Temporal lobe (tissue), 4 donors: ENCODE measurements at places on chromosomes 13 and 19. TPM values are rescaled to one million over a fixed set of nuclear protein-coding genes. Genes with fewer than 3 reads are reported as not detected.

Gene POU2F2
- 4.9 TPM for total RNA-seq

Gene CYP4F8
- not detected for total RNA-seq

Gene ACP4
- total RNA-seq = not detected

Gene CATSPERD
- total RNA-seq = 0.25 TPM

Gene ADGRL1
- 53.8 TPM for total RNA-seq

Gene PRSS57
- total RNA-seq = not detected

Gene SPRY2
- 32.2 TPM for total RNA-seq

Gene ZNF566
- 45.0 TPM for total RNA-seq

Gene ZNF726
- total RNA-seq = 7.6 TPM

Gene CEACAM16
- total RNA-seq = not detected

Gene MICOS13
- total RNA-seq = 14.8 TPM

Gene TSHZ3
- total RNA-seq = 25.6 TPM

Gene C5AR1
- 0.25 TPM for total RNA-seq

Gene TRPC4
- total RNA-seq = 14.8 TPM

Gene PGLYRP1
- not detected for total RNA-seq

Gene NUDT19
- 4.4 TPM for total RNA-seq

Gene ANGPTL8
- total RNA-seq = not detected

Gene LYPD4
- not detected for total RNA-seq

Gene ZNF112
- 17.9 TPM for total RNA-seq

Gene SLAIN1
- 289 TPM for total RNA-seq

Gene ZNF69
- total RNA-seq = 27.5 TPM

Gene VRK3
- total RNA-seq = 17.2 TPM

Gene PRODH2
- not detected for total RNA-seq

Gene LILRB2
- total RNA-seq = 0.25 TPM

Gene ZNF846
- 21.9 TPM for total RNA-seq

Gene FSTL3
- 4.9 TPM for total RNA-seq

Gene C19orf81
- total RNA-seq = not detected

Gene FAM98C
- 9.3 TPM for total RNA-seq

Gene PTPRS
- total RNA-seq = 183 TPM

Gene MAMSTR
- 0.74 TPM for total RNA-seq

Gene CDC42EP5
- total RNA-seq = 1.7 TPM

Gene SPACA7
- not detected for total RNA-seq

Gene KLF2
- 3.0 TPM for total RNA-seq

Gene SPIB
- total RNA-seq = not detected

Gene TEX29
- not detected for total RNA-seq

Gene NFKBIB
- 3.2 TPM for total RNA-seq

Gene HSD17B14
- 1.7 TPM for total RNA-seq

Gene CARD8
- 13.8 TPM for total RNA-seq

Gene KLK15
- not detected for total RNA-seq

Gene DBP
- total RNA-seq = 3.0 TPM

Gene BEST2
- under 0.01 TPM for total RNA-seq

Gene ISOC2
- 6.9 TPM for total RNA-seq

Gene TNNI3
- total RNA-seq = 0.98 TPM

Gene DKKL1
- not detected for total RNA-seq
